Right cardiac atrium (tissue), 5 donors: ENCODE measurements at places on chromosomes 12 and 14. TPM values are rescaled to one million over a fixed set of nuclear protein-coding genes. Genes with fewer than 3 reads are reported as not detected.

- DNase-seq, result no peak
Observed at GRCh38 chr12:92961949-92962348, 32.9 kb upstream of the EEA1 start.

The IL23A gene
- polyA plus RNA-seq, result 0.32 TPM

The PHETA1 gene
- 9.1 TPM for polyA plus RNA-seq

The PLEK2 gene
- polyA plus RNA-seq, result 0.34 TPM

DNA sequence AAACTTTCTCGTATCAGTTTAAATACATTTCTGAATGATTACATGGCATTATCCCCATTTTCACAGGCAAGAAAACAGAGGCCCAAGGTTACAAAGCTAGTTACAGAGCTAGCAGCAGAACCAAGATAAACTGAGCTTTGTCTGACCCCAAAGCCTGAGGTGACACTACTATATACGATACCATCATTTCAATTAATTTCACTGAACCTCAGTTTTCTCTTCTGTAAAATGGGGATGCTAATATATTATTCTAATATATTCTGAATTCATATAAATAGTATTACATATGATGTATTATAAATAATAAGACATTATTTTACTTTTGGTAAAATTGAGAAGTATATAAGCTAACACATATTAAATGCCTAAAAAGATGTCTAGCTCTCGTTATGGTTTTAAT, 143.3 kb downstream of the NRXN3 start:
- no peak for DNase-seq

DNA sequence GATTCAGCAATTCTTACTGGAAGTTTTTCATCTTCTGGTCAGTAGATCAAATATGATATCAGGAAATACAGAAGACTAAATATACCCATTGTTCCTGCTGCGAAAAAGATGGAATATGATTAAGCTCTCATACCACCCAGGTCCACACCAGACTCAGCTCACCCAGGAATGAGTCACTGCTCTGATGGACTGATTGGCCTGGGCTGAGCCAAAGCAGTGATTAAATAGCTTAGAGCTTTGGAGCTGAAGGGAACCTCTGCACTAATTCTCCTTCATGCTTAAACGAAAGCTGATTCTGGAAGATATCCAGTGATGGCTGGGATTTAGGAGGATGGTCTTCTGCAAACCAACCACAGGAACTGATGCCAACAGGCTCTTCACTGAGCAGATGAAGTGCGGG, 62.0 kb upstream of the SYT1 start:
- no peak for DNase-seq

GRCh38 chr14:95062946-95063345, 94.4 kb downstream of the DICER1 start:
- DNase-seq, result no peak

The ARHGEF40 gene
- polyA plus RNA-seq, result 15.1 TPM

GRCh38 chr12:56833780-56834179, 70.7 kb downstream of the HSD17B6 start:
- DNase-seq, result no peak

- DNase-seq, result no peak
Observed at GRCh38 chr12:14871886-14872285, 13.8 kb downstream of the MGP start.

The CCNT1 gene
- polyA plus RNA-seq, result 3.9 TPM

The KLRC3 gene
- polyA plus RNA-seq, result not detected

The OLR1 gene
- 0.27 TPM for polyA plus RNA-seq

The IL31 gene
- polyA plus RNA-seq, result not detected

The PAPLN gene
- 6.0 TPM for polyA plus RNA-seq

The SLC7A7 gene
- 3.1 TPM for polyA plus RNA-seq

DNA sequence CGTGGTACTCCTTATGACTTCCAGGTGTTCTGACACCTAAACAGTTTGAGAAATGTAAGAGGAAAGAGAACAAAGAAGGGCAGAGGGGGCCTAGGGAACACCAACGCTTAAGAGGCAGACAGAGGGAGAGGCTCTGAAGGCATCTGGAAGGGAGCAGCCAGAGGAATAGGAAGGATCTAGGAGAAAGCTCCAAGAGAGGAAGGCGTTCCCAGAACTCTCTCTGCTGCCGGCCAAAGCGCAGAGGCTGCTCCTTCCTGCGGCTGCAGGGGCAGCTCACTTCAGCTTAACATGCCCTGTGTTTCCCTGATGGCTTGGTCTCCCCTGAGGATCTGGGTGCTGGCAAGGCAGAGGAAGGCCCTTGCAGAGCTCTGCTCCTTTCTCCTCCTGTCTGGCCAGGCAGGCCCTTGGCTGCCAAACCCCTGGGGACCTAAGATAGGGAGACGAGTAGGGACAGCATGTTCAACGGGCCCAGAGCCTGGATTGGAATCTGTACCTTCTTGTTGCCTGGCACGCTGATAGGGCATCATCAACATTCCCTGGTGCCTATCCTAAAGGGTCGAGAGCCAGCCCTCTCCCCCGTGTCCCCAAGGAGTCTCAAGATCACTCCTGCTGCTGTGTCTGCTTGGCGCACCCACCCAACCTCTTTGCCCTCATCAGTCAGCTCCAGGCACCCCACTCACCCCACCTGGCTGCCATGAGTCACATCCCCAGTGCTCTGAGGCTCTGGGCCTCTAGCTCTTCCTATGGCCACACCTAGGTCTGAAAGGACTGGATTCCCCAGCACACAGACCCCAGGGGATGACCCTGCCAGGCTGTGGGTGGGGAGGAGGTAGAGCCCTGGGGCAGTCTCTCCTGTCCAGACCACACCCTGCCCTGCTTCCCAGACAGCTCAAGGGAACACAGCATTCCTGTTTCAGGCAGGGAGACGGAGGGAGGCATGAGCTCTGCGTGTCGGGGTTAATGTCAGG, 45.6 kb downstream of the LTBP2 start:
- DNase-seq, result peak; percentile 67

DNA sequence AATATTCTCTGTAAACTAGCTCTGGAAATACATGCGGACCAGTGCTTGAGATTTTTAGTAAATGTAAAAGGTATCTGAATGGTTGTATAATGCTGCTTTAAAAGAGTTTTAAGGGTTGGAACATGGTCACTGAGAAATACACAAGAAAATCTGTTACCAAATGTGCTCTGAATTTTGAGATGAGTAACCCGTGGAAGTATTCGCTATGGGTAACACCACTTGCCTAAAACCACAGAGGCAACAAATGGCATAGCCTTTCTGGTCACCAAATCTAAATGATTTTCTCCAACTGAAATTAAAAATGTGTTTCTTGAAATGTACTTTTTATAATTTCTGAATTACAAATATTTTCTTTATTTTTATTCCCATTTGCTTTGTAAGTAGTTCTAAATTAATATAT, 745.7 kb downstream of the DIO2 start:
- no peak for DNase-seq

The BCAT1 gene
- 0.86 TPM for polyA plus RNA-seq

- no peak for DNase-seq
Observed at GRCh38 chr12:50111395-50111692, 692 bp upstream of the COX14 start.

- DNase-seq, result no peak
Observed at GRCh38 chr12:63899396-63899795, 54.9 kb downstream of the SRGAP1 start.

DNA sequence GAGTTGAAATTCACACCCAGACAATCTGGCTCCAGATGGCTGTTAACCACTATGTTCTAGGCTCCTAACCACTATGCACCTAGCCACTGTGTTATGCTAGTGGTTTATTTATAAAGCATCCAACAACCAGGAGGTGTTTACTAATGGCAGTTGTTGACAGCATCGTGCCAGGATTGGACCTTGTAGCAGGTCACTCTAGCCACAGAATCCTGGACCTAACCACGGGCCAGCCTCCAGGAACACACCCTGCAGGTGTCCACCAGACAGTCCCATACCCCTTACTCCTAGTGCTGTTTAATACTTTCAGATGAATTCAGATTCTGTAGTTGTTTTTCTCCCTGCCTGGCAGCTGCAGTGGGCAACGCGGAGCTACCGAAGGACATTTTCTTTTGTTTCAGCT, 109.4 kb upstream of the MYL2 start:
- DNase-seq, result no peak

DNA sequence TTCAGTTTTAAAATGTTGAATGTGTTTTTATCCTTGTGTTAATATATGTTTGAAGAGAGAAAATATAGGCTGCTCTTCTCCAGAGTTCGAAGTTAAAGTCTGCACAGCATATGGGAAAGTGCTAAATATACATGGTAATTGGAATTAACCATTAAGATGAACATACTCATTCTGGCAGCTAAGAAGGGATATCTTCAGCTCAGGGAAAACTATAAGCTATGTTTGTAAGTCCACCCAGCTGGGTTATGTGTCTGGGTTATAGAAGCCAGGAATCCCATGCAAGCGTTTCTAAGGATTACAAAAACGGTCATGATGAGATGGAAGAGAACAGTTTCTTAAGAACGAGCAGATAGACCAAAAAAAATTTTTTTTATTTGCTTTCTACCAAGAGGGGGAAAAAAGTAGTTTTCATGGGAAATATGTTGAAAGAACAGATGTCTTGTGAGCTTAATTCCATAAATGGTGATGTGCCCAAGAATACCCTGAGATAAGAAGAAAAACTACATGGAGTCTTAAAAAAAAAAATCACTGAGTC, 198.9 kb downstream of the FBXL14 start:
- DNase-seq, result no peak

GRCh38 chr12:111954969-111955368, 58.0 kb downstream of the TMEM116 start:
- DNase-seq, result no peak

GRCh38 chr12:68292151-68292943, 38.9 kb upstream of the IL22 start:
- no peak for DNase-seq

- DNase-seq, result no peak
Observed at GRCh38 chr12:102527171-102527720, 46.9 kb upstream of the IGF1 start.

The JDP2 gene
- polyA plus RNA-seq, result 39.2 TPM

GRCh38 chr14:91968280-91968679, 20.8 kb upstream of the FBLN5 start:
- DNase-seq, result no peak

The WDHD1 gene
- 0.68 TPM for polyA plus RNA-seq

GRCh38 chr14:35594616-35595015, 60.7 kb downstream of the INSM2 start:
- no peak for DNase-seq

DNA sequence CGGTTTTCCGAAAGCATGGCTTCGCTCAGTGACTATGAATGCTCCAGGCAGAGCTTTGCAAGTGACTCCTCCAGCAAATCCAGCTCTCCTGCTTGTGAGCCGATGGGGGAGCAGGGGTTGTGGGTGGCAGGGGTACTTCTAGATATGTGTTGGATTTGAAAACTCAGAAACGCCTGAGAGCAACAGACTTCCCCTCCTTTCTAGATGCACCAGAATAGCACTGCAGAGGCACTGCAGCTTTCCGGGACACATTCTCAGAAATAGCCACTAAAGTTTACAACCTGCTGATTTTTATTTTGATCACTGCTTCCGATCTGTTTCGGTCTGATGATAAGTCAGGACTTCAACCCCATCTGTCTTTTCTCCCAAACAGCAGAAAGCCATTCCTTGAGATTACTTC, 8.6 kb downstream of the TCP11L2 start:
- DNase-seq, result no peak

DNA sequence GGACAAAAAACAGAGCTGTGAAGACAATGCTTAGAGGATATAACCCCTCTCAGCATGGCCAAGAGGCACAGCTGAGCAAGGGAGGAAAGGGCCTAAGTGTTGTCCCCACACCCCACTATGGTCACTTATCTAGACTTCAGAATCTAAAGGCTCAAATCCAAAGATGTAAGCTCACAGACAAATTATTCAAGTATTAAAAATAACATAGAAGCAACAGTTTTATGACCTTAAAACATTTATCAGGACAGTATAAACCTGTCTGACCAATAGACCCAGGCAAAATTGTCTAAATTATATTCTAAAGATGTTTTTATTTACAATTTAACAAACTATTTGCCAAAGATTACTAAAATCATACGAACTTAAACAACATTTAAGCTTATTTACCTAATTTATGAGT, 28.1 kb upstream of the PRICKLE1 start:
- DNase-seq, result no peak

DNA sequence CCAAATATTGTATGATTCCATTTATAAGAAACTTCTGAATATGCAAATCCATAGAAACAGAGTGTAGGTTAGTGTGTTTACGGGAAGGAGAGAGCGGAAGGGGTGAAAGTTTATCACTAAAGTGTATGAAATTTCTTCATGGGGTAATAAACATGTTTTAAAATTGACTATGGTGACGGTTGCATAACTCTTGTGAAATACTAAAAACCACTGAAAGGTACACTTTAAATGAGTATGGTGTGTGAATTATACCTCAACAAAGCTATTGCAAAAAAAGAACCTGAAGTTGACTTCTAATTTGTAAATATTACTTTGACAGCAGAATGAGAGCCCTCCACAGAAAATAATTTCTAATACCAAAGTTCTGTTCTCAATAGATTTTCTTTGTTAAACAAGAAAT, 47.1 kb downstream of the ATG2B start:
- DNase-seq, result no peak

The GLS2 gene
- 0.63 TPM for polyA plus RNA-seq

DNA sequence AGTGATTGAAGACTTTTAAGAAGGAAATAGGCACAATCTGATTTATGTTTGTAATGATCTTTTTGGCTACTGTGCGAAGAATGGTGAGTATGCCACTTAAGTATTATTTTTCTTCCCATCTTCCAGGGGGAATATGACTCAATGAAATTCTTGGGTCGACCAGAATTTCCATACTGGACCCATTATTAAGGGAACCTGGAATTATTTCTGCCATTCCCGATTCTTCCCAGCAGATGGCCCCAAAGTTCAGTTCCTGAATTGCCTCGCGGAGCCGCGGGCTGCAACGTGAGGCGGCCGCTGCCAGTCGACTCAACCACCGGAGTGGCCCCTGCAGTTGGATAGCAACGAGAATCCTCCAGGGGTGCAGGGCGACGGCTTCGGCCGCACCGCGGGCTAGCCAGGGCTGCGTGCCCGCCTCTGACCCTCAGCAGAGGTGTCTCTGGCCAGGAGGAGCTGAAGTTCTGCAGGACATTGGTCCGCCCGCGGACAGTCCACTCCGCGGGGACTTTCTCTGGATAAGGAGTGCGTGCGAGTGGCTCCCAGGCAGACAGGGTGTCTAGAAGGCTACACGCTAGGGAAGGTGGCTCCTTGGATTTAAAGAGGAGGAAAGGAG, 628 bp upstream of the TSHR start:
- peak; percentile 77 for DNase-seq

- DNase-seq, result no peak
Observed at GRCh38 chr14:54223831-54224402, 172.9 kb upstream of the CDKN3 start.

DNA sequence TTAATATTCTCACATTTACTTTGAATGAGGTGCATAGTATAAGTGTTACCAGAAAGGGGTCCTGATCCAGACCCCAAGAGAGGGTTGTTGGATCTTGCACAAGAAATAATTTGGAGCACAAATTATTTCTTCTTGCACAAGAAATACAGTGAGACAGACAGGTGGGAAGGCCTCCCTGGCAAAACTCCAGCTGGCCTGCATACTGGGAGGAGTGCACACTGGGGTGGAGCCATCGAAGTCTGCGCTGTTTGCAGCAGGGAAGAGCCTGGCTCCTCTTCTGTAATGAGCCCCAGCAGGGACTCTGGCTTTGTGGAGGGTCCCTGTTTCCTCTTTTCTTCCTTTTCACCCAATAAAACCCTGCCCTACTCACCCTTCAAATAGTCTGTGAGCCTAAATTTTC, 141.6 kb downstream of the GLT1D1 start:
- DNase-seq, result no peak
